ENCODE measurements at places on chromosomes 4 and X. TPM values are rescaled to one million over a fixed set of nuclear protein-coding genes. Genes with fewer than 3 reads are reported as not detected.

DNA sequence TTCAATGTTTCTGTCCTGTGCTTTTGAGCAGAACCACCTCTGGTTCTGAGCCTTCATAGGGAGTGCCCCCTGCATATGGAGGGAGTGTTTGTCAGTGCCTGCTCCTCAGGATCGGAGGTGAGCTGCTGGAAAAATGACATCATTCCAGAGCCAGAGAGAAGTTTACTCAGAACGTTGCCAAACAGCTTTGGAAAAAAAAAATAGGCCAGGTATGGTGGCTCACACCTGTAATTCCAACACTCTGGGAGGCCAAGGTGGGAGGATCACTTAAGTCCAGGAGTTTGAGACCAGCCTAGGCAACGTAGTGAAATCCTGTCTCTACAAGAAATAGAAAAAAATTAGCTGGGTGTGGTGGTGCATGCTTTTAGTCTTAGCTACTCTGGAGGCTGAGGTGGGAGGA lies 27.2 kb upstream of the PDLIM3 start:
- DNase-seq, result no peak

The USP26 gene
- total RNA-seq, result not detected

- no peak for DNase-seq
These were observed 152.2 kb downstream of the STK32B start for GRCh38 chr4:5203309-5203992.

- DNase-seq, result no peak
These were observed 283.5 kb downstream of the C4orf33 start for GRCh38 chr4:129379429-129379828.

DNA sequence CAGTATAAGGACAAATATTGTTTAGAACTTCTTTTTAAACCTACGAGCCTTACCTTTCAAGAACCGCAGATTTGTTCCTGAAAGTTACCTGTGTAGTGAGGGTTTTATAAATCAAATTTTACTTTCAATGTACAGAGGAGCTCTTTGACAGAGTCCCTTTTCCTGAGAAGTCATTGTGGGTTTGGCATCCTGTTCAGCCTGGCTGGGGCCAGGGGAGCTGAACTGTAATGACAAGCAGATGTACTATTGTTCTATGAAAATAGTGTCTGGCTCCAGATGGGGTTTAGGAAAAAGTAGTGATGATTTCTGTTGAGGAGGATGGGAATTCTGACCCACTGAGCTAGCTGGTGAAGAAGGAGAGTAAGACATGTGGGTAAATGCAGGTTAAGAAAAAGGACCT lies 196.2 kb upstream of the PGRMC2 start:
- DNase-seq, result no peak

The NOP14 gene
- total RNA-seq, result 22.5 TPM

DNA sequence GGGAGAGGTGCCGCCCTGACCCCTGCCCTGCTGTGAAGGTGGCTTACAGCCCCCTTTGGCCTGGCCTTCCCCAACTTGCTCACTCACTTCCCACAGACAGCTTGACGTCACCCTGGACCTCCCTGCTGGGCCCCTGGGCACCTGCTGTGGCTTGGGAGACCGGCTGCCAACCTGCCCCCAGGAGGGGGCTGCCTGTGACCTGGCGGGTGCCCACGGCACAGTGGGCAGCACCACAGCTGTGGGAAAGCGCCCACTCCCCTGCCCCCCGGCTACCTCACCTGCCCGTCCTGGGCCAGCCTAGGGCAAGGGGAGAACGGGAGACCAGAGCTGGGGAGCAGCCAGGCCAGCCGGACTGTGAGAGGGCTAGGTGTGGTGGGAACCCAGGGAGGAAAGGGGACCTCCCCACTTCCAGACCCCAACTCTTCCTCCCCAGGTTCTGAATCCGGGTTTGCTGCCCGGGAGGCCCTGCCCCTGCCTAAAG lies 2.4 kb upstream of the ZFP92 start:
- no peak for DNase-seq

GRCh38 chr4:104693601-104694201 lies 199.0 kb upstream of the CXXC4 start:
- DNase-seq, result no peak

The TRIM61 gene
- not detected for total RNA-seq

The ALAS2 gene
- not detected for total RNA-seq

The CSAG1 gene
- not detected for total RNA-seq

The SPANXB1 gene
- not detected for total RNA-seq

DNA sequence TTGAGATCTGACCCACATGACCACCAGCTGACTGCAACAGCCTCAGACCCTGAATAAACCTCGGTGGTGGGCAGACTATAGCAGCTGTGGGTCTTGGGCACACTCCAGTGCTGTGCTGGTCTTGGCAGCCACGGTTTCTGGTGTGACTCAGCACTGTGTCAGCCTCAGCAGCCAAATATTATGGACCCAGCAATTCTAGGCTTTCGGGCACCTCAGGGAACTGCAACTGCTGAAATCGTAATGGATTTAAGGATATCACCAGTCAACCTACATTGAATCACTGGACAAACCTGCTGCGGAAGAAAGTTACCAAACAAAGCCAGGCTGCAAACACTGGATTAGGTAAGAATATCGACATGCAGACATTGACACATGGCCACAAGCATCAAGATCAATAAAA lies 10.5 kb upstream of the UBE2NL start:
- no peak for DNase-seq

- no peak for DNase-seq
These were observed 488 bp downstream of the TBC1D25 start for GRCh38 chrX:48540028-48540375.

GRCh38 chrX:103927030-103927429 lies 35.4 kb upstream of the TMSB15B start:
- DNase-seq, result no peak
